Left cardiac atrium (tissue), 4 donors: ENCODE measurements at places on chromosomes 5 and 9. TPM values are rescaled to one million over a fixed set of nuclear protein-coding genes. Genes with fewer than 3 reads are reported as not detected.

DNA sequence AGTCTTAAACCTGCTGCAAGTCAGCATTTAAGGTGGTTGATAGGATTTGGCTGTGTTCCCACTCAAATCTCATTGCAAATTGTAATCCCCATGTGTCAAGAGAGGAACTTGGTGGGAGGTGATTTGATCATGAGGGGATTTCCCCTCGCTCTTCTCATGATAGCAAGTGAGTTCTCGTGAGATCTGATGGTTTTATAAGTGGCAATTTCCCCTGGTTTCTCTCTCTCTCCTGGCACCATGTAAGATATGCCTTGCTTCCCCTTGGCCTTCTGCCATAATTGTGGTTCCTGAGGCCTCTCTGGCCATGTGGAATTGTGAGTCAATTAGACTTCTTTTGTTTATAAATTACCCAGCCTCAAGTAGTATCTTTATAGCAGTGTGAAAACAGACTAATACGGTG is 84.3 kb upstream of the SMC2 start:
- DNase-seq, result no peak

DNA sequence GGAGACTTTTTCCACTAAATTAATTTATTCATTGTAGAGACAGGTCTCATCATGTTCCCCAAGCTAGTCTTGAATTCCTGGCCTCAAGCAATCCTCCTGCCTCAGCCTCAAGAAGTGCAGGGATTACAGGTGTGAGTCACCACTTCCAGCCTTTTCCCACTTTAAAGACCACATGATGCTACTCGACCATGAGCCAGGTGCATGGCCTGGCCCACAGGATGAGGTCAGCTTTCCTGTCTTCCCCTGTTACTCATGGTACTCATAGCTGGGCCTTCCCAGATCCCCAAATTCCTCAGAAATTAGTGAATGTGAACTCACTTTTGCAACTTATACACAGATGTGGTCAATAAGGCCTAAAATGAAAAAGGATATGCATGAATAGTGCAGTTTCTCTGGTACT is 395.9 kb downstream of the SEMA5A start:
- no peak for DNase-seq

GRCh38 chr9:77832639-77833038 is 184.5 kb upstream of the GNA14 start:
- no peak for DNase-seq

GRCh38 chr5:173736923-173737412 is 120.5 kb upstream of the BOD1 start:
- no peak for DNase-seq

- no peak for DNase-seq
Observed at GRCh38 chr5:159864885-159865691, 51.2 kb upstream of the ADRA1B start.

Gene CCDC192
- total RNA-seq, result not detected

Gene NR2F1
- 41.8 TPM for total RNA-seq
